ENCODE measurements at places on chromosomes 1 and 21.

DNA sequence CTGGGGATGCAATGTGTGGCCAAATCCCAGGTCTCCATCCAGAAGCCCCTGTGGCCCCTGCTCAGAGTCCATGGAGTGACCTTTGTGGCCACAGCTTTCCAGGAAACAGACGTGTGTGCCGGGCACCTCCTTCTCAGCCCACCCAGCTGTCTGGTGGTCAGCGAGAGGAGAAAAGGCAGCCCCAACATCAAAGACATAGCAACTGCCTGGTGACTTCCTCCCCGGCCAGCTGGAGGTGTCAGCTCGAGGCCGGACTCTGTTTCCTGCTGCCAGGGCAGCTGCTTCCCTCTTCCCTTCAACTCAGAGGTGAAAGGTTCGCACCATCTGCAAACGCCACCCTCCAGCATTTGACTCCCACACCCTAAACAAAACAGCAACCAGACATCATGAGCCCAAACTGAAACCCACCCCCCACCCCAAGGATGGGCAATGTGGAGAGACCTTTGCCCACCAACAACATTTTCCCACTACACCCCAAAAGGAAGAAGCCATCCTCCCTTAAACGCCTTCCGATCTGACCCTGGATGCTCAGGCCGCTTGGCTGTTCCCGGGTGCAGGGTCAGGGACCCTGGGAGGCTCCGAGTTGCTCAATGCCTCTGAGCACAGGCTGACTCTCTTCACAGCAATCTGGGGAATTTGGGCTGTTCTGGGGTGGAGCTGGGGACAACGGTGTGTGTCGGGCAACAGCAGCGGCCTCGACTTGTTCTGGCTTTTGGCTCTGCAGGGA lies 162.3 kb downstream of the PSMG1 start:
- DNase-seq: peak; percentile 35

DNA sequence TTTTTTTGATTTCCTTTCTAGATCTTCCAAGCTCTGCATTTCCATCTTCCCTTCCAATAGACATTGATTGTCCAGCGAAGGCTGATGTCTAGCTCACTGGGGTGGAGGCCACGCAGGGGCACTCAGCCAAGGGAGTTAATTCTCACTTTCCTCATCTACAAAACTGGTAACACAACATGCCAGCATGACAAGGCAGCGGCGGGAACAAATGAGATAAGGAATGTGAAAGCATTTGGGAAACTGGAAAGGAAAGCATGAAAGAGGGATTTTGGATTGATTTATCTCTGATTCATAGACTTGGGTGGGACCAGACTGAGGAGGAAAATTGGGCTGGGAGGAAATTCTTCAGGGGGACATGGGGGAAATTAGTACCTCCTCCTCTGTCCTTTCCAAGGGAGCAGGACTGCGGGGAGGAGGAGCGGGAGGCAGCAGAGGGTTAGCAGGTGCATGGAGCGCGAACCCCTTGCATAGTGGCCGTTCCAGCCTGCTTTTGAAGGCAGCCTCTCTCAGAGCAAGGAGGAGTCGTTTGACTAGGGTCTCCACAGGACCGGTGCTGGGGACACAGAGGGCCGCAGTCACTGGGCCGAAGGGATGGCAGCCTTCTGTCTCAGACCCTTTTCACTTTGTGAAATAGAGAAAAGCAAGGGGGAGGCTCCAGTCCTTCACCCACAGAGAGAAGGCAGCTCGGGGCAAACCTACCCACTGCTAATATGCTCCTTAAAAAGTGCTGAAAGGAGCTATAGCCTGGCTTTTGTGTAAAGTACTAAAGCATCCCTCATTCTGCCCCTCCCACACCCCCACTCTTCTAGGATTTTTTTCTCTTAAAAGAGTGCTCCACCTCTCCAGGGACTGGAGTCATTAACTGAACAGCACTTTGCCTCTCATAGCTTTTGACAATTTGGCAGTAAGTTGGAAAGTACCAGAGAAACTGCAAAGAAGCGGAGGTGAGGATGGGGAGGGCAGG lies 89.2 kb downstream of the PLXNA2 start:
- no peak for DNase-seq

- peak; percentile 59 for DNase-seq
Measured at GRCh38 chr1:199463521-199464127, 563.9 kb upstream of the NR5A2 start.

DNA sequence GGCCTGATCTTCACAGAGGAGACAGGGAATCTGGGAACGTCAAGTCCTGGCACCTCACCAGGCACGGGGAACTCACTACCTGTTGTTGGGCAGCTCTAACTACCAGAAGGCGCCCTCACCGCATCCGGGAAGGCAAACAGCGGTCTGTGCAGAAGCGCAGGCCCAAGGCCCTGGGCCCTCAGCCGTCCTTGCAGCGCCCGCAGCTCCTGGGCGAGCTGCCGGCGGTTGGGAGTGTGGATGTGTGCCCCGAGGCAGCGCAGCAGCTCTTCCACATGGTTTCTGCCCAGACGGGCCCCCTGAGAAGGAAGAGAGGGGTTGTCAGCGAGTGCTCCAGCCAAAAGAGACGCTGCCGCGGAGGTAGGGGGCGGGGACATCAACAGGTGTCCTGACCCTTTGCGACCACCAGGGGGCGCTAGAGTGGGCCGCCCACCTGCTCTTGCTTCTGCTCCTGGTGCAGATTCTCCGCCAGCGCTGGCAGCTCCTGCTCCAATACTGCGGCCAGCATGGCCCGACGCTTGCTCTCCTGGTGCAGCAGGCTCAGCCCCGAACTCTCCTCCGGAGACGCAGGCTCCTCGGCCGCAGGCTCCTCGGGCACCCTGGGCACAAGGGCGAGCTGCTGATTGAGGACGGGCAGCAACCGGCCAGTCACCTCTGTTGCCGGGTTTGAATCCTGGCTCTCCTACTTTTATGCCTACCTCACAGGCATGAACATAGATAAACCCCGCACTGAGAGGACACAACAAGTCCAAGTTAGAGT lies 9.3 kb downstream of the MAP3K6 start:
- peak; percentile 61 for DNase-seq

- no peak for DNase-seq
Measured at GRCh38 chr1:235401251-235401650, 34.0 kb downstream of the TBCE start.

- DNase-seq: no peak
Measured at GRCh38 chr1:14948112-14948652, 205.4 kb upstream of the TMEM51 start.

GRCh38 chr1:111656086-111657017 lies 36.8 kb downstream of the RAP1A start:
- DNase-seq: peak; percentile 65

GRCh38 chr1:42114229-42114628 lies 39.0 kb upstream of the GUCA2B start:
- DNase-seq: no peak

DNA sequence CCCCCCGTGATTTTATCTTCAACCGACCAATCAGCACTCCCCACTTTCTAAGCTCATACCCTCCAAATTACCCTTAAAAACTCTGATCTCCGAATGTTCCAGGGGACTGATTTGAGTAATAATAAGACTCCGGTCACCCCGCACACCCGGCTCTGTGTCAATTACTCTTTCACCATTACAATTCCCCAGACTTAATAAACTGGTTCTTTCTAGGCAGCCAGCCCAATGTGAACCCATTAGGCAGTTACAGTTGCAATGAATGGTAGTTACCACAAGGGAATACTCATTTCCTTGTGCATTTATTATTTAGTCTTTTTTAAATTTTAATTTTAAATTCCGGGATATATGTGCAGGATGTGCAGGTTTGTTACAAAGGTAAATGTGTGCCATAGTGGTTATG lies 177.9 kb downstream of the HFM1 start:
- DNase-seq: no peak

DNA sequence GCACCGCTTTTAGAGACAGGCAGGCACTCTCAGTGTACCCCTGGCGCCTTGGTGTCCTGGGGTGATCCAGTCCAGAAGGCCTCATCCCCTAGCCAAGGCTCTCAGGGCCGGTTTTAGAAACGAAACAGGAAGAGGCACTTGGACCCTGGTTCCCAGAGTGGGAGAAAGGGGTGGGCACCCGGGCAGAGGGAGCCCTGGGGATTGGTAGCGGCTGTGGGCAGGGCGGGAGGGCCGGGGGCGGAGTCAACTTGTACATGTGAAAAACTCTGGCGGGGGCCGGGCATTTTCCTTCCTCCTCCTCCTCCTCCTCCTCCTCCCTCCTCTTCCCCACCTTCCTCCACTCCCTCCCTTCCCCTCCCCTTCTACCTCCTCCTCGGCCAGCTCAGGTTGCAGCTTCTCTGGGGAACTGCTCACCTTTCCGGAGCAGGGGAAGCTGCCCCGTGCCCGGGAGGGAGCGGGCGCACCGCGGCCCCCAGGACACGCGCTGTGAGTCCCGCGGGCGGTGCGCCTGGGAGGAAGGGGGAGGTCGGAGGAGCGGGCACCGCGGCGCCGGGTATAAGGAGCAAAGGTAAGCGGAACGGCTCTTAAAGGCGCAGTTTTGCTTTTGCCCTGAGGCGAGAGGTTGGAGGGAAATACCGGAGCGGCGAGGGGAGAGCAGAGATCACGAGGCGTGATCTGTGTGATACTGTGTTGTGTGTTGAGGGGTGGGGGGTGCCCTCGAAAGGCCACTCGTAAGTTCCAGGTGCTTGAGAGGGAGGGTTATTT lies at the start of gene CDK18:
CDK18 (plus strand) TSS at position 359 of the 765 bp plus-strand sequence. CDS start 18,499 bp downstream, outside the sequence.
- DNase-seq: peak; percentile 75

GRCh38 chr21:25560271-25560685 lies 47.0 kb downstream of the MRPL39 start:
- DNase-seq: peak; percentile 82

- DNase-seq: no peak
Measured at GRCh38 chr1:157833145-157833544, 8.5 kb downstream of the CD5L start.

DNA sequence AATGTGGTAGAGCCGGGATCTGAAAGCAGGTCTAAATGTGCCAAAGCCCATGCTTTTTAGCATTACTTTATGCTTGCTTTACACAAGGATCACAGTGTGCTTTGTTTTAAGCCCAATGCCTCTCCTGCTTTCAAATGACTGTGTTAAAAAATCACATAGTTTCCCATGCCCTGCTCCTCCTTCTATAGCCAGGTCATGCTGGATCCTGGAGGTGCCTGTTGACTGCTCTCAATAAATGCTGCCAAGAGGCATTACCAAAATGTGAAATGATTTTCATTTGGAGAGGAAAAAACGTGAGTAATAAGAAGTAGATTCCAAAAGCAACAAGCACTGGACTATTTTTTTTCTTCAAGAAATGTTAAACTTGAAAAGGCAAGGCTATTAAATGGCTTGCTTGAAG lies 420.7 kb upstream of the USP24 start:
- DNase-seq: no peak

- DNase-seq: no peak
Measured at GRCh38 chr1:211492511-211493132, 660 bp upstream of the RD3 start.

- no peak for DNase-seq
Measured at GRCh38 chr1:201756406-201756805, 72.6 kb upstream of the IPO9 start.

DNA sequence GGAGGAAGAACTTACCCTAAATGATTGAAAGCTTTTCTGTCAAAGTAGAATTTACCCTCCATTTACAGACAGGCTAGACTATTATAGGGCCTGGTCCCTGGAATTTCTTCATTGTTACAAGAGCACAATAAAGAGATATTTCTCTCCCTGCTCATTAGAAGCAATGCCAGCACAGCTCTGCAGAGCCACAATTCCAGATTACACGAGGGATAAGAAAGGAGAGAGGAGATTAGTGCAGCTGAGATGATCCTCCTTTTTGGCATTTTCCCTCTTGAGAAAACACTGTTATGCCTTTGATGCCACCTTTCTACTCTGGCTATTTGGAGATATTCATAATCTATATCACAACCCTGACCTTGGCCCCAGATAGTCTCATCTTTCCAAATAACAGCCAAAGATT lies 1119.5 kb upstream of the TMPRSS15 start:
- DNase-seq: no peak

- DNase-seq: no peak
Measured at GRCh38 chr1:10105484-10105883, 72.7 kb downstream of the UBE4B start.

DNA sequence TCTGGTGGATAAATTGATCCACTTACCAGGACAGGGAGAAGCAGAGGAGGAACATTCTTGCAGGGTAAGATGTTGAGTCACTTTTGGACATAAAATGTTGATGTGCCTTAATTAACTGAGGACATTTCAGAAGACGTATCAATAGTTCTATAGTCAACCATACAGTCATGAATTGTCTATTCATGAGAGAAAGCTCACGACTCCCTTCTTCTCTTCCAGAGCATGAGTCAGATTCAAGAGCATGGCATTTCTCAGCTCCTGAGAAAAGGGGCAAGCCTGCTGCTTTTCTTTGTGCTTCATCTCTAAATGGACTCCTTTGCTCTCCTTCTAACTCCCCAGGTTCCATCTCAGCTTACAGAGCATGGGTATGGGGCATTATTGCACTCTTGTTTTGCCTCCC lies 55.7 kb downstream of the ADGRL4 start:
- no peak for DNase-seq

DNA sequence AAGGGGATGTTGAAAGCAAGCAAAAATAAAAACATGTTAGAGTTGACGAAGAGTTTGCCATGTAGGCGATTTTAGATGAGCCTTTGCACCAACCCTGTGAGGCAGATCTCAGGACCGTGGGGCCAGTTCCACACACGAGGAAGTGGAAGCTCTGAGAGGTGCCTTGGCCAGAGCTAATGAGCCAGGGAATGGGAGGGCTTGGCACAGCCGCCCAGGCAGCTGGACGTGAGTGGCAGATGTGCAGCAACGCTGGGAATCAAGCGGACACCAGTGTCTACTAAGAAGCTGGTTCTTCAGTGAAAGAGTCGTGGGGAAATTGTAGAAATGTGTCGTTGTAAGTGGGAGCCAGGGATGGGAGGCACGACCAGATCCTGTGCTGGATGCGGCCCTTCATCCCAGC lies 58.9 kb upstream of the COL6A1 start:
- no peak for DNase-seq

DNA sequence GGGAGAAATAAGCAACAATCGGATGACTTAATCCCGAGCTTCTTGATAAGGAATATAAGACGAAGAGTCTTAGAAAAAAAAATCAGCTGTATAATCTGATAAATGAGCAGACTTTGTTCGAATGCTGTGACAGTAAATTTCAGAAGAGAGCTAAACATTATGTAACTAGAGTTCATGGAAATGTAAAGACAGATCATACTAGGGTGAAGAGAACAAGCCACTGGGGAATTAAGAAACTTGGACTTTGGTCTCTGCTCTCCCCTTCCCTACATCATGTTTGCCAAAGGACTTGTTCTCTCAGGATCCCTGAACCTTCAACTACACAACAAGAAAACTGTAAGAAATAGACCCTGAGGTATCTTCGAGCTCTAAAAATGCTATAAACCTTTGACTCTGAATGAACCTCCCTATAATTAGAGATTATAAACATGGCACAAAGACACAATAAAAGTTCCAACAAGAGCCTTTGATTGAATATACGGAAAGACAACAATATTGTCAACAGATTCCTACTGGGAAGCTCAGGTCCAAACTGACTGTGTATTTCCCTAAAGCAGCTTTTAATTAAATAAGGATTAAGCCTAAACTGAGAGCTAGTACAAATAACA lies 27.5 kb downstream of the FRRS1 start:
- DNase-seq: no peak

DNA sequence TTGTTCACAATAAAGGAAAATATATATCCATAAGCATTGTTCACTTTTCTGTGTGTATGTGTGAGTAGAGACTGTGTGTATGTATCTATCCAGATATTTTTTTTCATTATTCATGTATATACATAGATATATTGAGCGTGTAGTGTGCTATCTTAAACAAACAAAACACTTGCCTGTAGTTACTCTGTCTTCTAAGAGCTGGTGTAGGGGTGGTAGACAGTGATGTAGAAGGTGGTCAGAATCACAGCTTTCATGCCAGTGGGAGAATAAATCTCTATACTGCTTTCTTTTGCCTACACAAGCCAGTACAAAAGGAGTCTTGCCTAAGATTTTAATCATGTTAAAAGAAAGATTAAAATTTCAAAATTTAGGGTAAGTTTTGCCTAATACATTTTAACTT lies 122.0 kb downstream of the UCHL5 start:
- DNase-seq: no peak

All from inflammatory macrophage (primary cell).